ENCODE measurements at places on chromosomes 16 and 17.

- no peak for DNase-seq
These were observed 86.1 kb upstream of the HSBP1 start for GRCh38 chr16:83721676-83722075.

GRCh38 chr17:48543854-48544348, 1.0 kb downstream of the HOXB2 start:
- DNase-seq: no peak

DNA sequence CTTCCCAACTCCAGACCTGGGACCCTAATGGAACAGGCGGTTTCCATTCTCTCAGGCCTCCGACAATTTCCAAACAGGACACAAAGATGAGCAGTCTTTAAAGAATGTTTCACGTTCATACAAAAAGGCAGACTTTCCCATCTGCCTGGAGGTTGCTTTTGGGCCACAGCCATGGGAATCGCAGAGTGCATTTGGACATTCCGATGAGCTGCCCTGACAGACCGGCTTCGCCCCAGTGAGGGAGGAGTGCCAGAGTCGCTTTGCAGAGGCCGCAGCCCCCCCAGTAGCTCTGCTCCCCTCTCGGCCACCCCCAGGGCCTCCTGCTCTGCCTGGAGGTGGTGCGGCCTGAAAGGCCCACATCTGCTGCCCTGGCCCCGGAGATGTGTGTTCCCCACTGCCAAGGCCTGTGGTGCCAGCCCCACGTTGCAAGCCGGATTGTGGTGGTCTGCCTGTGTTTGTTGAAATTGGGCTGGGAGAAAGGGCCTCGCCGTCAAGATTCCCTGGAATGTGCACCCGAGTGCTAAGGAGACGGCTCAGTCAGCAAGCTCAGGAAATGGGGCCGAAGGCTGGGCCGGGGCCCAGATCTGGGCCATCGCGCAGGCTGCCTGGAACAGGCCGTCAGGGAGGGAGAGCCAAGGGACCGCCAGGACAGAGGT, 89.8 kb downstream of the C16orf95 start:
- no peak for DNase-seq

DNA sequence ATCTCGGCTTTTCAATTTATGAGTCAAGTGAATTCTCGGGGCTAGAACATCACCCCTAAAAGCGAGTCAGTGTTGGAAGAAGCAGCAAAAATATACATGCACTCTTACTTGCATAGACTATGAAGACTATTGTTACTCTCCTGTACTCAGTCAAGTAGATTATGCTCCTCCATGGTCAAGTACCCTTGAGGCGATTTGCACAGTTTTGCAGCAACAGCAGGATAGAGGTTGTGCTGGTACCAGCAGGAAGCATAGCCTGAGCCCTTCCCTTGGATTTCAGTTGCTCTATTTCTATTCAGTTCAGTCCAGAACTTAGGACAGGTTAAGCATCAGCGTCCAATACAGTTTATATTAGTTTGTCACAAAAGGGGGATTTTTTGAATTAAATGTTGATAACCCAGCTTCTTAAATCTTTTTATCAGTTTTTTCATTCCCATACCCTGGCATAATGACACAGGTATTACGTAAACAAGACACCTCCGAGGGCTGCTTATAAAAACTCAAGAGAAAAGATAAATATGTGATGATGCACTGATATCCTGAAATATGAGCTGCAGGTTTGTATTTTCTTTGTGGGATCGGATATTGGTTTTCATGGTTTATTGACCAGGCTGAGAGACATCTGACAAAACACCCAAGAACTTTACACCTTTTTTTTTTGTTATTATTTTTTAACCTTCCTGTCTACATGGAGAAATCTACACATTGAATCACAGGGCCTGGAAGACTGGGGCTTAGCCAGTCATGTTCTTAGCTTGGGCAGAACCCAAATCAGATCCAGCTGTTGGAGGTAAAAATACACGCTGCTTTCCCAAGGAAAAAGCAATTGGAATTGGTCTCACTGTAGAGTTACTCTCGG, 144.1 kb downstream of the PITPNC1 start:
- DNase-seq: no peak

DNA sequence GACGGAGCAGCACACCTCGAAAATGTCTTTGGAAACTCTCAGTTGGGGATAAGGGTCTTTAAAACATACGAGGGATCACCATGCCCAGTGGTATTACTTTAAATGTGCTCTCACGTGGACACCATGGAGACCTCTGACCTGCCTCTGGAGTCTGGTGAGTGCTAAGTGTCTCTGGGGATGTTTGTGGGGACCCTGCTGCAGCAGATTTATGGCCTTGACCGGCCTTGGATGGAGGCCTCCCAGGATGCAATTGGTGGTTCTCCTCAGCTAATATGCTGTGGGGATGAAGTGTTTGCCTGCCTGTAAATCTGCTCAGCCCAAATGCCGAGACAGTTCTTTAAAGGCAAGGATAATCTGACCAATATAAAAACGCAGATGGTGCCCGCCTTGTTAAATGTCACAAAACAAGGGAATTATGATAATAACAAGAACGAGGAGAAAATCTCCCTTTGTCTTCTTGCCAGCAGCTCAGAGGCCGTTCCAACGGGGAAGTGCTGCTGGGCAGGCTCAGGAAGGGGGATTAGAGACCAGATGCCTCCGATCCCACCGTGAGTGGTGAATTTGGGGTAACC, 154.4 kb downstream of the ABCC12 start:
- DNase-seq: no peak

- no peak for DNase-seq
These were observed 79.3 kb downstream of the MRC2 start for GRCh38 chr17:62706598-62707424.

Measured in RWPE1 (cell line).